Mesothelial cell of epicardium (in vitro differentiated cells): ENCODE measurements at places on chromosomes 2 and 18.

- H3K27me3 ChIP-seq, result no peaks in the 10 kb centered on the region
- H3K4me3 ChIP-seq, result no peak overlapping the region
- peaks cover 7% of the 10 kb centered on the region for H3K4me1 ChIP-seq
- H3K36me3 ChIP-seq, result peaks cover 3% of the 10 kb centered on the region
- peak overlapping the region; percentile 24 for H3K27ac ChIP-seq
Observed at GRCh38 chr2:239201884-239202283, 198.9 kb downstream of the HDAC4 start.

DNA sequence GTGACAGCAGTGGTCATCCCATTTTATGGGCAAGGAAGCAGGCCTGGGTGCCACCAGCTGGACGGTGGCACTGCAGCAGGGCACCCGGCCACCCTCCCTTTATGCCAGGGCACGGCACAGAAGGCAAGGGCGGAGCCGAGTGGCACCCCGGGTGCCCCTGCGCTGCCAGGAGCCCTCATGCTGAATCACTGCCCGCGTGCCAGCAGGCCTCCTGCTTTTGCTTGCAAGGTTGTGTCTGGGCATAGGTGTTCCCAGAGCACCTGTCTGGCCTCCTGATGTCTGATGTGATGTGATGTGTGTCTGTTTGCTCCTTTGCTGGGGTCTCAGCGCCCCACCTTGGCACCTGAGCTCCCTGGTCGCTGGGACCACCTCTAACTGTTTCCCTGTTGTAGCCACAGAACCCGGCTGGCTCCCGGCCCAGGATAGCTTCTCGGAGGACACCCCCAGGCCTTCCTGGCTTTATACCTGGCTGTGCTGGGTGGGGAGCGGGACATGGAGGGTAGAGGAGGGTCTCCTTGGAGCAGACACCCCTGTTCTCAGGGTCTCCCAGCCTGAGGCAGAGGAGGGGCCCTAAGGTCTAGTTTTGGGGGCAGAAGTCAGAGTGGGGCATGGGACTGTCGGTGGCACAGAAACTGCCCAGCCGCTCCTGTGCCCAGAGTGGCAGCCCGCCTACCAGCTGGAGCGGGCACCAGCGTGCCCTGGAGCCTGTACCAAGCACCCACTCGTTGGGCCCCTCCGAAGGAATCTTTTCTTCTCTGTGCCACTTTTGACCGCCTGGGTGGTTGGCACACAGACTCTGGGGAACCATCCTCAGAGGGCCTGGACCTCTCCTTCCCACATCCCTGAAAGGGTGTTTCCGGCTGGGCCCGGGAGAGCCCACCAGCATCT, 3.6 kb downstream of the GPC1 start:
- no peaks in the 10 kb centered on the region for H3K36me3 ChIP-seq
- no peak for DNase-seq
- peaks cover 15% of the 10 kb centered on the region for H3K4me1 ChIP-seq

GRCh38 chr2:241218131-241219029, 29.9 kb downstream of the ANO7 start:
- peaks cover 15% of the 10 kb centered on the region for H3K4me1 ChIP-seq
- H3K27me3 ChIP-seq, result peaks cover 7% of the 10 kb centered on the region
- peak overlapping the region; percentile 79 for H3K27ac ChIP-seq
- H3K4me3 ChIP-seq, result peak overlapping the region; percentile 81
- H3K36me3 ChIP-seq, result peaks cover 2% of the 10 kb centered on the region

GRCh38 chr2:230505162-230505561, 89.2 kb downstream of the SP100 start:
- H3K4me3 ChIP-seq, result no peak overlapping the region
- no peaks in the 10 kb centered on the region for H3K36me3 ChIP-seq
- H3K27ac ChIP-seq, result no peak overlapping the region
- no peaks in the 10 kb centered on the region for H3K4me1 ChIP-seq

DNA sequence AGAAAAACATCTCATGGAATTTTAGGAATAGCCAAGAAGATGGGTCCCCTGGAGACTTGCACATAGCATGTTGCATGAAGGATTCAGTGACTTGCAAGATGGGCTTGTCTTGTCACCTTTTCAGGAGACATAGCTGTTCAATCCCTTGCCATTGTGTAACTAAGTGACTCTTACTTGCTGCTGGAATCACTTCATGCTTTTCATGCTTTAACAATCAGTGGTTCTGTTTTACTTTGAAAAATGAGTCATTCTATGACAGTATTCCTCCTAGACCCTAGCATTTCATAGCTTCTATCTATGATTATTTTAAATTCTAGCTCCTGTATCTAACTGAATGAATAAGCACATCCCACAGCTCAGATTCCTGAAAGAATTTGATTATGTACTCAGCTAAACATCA, 2.8 kb downstream of the KYNU start:
- H3K4me1 ChIP-seq, result peaks cover 21% of the 10 kb centered on the region
- no peak for DNase-seq
- no peak overlapping the region for H3K4me3 ChIP-seq
- H3K36me3 ChIP-seq, result peaks cover 2% of the 10 kb centered on the region
- no peaks in the 10 kb centered on the region for H3K27me3 ChIP-seq

DNA sequence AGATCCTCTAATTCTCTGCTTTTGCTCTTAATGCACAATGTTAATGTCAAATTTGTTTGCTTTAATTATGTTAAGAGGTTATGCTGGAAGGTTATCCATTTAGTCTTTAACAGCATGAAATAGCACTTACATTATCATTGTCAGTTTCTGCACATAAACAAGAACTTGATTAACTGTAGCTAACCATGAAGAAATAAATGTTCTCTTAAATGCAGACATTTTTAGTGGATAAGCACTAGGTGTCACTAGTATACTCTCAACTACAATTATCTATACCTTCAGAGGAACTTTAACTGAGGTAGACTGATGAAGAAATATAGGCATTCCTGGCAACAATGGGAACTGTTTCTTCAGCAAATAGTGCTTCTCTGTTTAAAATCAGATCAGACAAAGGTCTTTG, 178.8 kb upstream of the CHST9 start:
- peaks cover under 1% of the 10 kb centered on the region for H3K27me3 ChIP-seq
- no peak overlapping the region for H3K4me3 ChIP-seq
- peaks cover 5% of the 10 kb centered on the region for H3K4me1 ChIP-seq

- DNase-seq, result peak; percentile 15
- H3K4me1 ChIP-seq, result peaks cover 4% of the 10 kb centered on the region
- H3K27ac ChIP-seq, result no peak overlapping the region
- no peaks in the 10 kb centered on the region for H3K27me3 ChIP-seq
- H3K36me3 ChIP-seq, result no peaks in the 10 kb centered on the region
Observed at GRCh38 chr18:79479761-79480161, 84.0 kb downstream of the NFATC1 start.

GRCh38 chr2:105760639-105761337, 16.1 kb downstream of the NCK2 start:
- H3K4me3 ChIP-seq, result no peak overlapping the region
- H3K4me1 ChIP-seq, result peaks cover 21% of the 10 kb centered on the region
- DNase-seq, result no peak
- H3K27ac ChIP-seq, result no peak overlapping the region
- no peaks in the 10 kb centered on the region for H3K27me3 ChIP-seq

DNA sequence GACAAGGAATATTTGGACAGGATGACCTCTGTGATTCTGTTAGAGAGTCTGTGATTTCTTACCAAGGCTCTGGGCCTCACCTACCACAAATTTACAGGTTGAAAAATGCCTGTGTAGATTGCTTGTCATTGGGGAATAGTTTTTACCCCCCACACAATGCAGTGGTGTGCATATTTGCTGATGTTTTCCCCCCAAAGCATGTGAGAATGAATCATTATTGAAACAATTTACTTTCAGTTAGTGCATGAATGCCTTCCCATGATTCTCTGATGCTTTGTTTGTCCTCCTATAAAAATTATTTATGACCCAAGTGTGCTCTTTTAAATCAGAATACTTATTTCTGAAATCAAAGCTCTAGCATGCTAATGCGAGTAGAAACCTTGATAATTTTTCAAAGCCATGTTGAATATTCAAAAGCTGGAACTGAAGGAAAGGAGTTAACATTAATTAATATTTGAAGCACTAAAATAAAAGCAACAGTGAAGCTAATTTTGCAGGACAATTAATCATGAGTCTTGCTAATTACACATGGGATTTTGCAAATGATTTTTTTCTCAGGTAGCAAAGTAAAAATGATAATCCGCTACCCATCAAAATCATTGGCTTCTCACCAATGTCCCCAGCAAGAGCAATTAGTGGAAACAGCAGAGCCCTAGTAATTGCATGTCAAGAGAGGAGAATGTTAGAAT, 361.2 kb upstream of the HNRNPA3 start:
- H3K4me1 ChIP-seq, result no peaks in the 10 kb centered on the region
- DNase-seq, result no peak
- no peak overlapping the region for H3K27ac ChIP-seq
- peaks cover 5% of the 10 kb centered on the region for H3K27me3 ChIP-seq
- no peaks in the 10 kb centered on the region for H3K36me3 ChIP-seq

GRCh38 chr2:128868686-128869551, 550.3 kb upstream of the HS6ST1 start:
- peaks cover 22% of the 10 kb centered on the region for H3K4me1 ChIP-seq
- no peak for DNase-seq
- no peaks in the 10 kb centered on the region for H3K36me3 ChIP-seq
- H3K27ac ChIP-seq, result no peak overlapping the region
- no peaks in the 10 kb centered on the region for H3K27me3 ChIP-seq

DNA sequence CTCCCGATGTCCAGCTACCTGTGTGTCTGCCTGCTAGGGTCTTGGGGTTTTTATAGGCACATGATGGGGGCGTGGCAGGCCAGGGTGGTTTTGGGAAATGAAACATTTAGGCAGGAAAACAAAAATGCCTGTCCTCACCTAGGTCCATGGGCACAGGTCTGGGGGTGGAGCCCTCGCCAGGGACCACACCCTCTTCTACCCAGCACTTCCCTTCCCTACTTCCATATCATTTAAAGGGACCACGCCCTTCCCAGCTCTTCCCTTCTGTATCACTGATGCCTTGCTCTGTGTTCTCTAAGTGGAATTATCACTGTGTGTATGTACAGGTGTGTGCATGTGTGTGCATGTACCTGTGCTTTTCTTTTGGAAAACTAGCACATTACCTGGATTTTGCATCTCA, 6.3 kb downstream of the UGT1A1 start:
- no peak overlapping the region for H3K4me3 ChIP-seq
- no peaks in the 10 kb centered on the region for H3K4me1 ChIP-seq
- peaks cover 36% of the 10 kb centered on the region for H3K27me3 ChIP-seq

GRCh38 chr2:184890311-184890710, 292.0 kb downstream of the ZNF804A start:
- peaks cover 6% of the 10 kb centered on the region for H3K36me3 ChIP-seq
- no peaks in the 10 kb centered on the region for H3K27me3 ChIP-seq
- DNase-seq, result no peak
- H3K4me1 ChIP-seq, result peaks cover 3% of the 10 kb centered on the region

GRCh38 chr18:21071071-21071470, 40.5 kb downstream of the ROCK1 start:
- no peak overlapping the region for H3K4me3 ChIP-seq
- H3K36me3 ChIP-seq, result peaks cover 9% of the 10 kb centered on the region
- no peak for DNase-seq
- peaks cover 41% of the 10 kb centered on the region for H3K4me1 ChIP-seq
- no peak overlapping the region for H3K27ac ChIP-seq

GRCh38 chr2:68591225-68591624, 52.2 kb upstream of the PROKR1 start:
- peaks cover 6% of the 10 kb centered on the region for H3K36me3 ChIP-seq
- no peaks in the 10 kb centered on the region for H3K4me1 ChIP-seq
- H3K4me3 ChIP-seq, result no peak overlapping the region
- no peak for DNase-seq
- no peak overlapping the region for H3K27ac ChIP-seq

GRCh38 chr2:70523996-70524965, 29.3 kb downstream of the TGFA start:
- DNase-seq, result no peak
- no peak overlapping the region for H3K4me3 ChIP-seq
- H3K36me3 ChIP-seq, result no peaks in the 10 kb centered on the region
- H3K27me3 ChIP-seq, result peaks cover 31% of the 10 kb centered on the region
- peak overlapping the region; percentile 70 for H3K27ac ChIP-seq
- peaks cover 5% of the 10 kb centered on the region for H3K4me1 ChIP-seq

- DNase-seq, result no peak
- peaks cover 13% of the 10 kb centered on the region for H3K4me1 ChIP-seq
- H3K27me3 ChIP-seq, result peaks cover 4% of the 10 kb centered on the region
- no peak overlapping the region for H3K27ac ChIP-seq
- no peak overlapping the region for H3K4me3 ChIP-seq
Observed at GRCh38 chr2:149040451-149040850, 2.0 kb downstream of the LYPD6B start.

DNA sequence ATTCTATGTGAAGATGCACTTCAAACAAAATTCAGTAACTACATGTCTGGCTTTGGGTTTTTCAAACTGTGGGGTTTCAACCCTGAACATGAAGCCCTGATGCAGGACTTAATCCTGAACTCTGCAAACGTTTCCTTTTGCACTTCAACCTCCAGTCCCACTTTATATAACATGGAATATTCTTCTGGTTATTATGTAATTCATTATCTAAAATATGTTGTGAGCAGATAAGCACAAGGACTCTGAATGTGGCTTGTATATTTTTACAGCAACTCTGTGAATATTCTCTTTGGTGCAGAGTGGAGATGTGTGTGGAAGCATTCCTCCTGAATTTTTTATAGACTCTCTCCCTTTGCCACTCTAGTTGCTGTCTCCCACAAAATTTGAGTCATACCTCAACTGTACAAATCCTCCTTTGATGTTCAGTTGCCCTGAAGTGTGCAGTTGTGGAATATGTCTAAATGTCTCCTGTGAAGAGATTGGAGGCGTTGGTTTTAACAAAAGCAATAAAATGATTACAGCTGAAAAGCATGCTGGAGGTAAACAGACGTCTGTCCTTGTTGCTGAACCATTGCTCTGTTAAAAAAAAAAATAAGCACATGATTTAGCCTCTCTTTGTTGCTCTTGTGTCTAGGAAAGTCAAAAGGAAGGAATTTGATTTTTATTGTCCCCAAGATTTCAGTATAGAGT, 205.1 kb upstream of the NRP2 start:
- H3K4me1 ChIP-seq, result peaks cover 17% of the 10 kb centered on the region
- no peak overlapping the region for H3K27ac ChIP-seq
- no peak overlapping the region for H3K4me3 ChIP-seq
- DNase-seq, result no peak

GRCh38 chr2:219851801-219852481, 224.5 kb downstream of the SLC4A3 start:
- H3K4me1 ChIP-seq, result peaks cover 14% of the 10 kb centered on the region
- DNase-seq, result no peak
- H3K36me3 ChIP-seq, result no peaks in the 10 kb centered on the region

GRCh38 chr2:96336104-96336775, 674 bp downstream of the NCAPH start:
- H3K27me3 ChIP-seq, result no peaks in the 10 kb centered on the region
- peak overlapping the region; percentile 89 for H3K27ac ChIP-seq
- peaks cover 2% of the 10 kb centered on the region for H3K36me3 ChIP-seq
- peak overlapping the region; percentile 78 for H3K4me3 ChIP-seq
- DNase-seq, result no peak

- no peaks in the 10 kb centered on the region for H3K27me3 ChIP-seq
- no peaks in the 10 kb centered on the region for H3K36me3 ChIP-seq
- H3K4me1 ChIP-seq, result peaks cover 16% of the 10 kb centered on the region
- no peak for DNase-seq
- no peak overlapping the region for H3K27ac ChIP-seq
Observed at GRCh38 chr2:174985614-174986013, 19.6 kb downstream of the CHN1 start.
